Inflammatory macrophage treated with lipopolysaccharide for 4 hours (primary cell): ENCODE measurements at places on chromosomes 6 and 20.

GRCh38 chr20:20371083-20371482 is 3.2 kb downstream of the INSM1 start:
- no peak for DNase-seq

- DNase-seq: no peak
These were observed 282.5 kb upstream of the PLCB4 start for GRCh38 chr20:8786383-8786782.

GRCh38 chr6:128230267-128230989 is 290.0 kb downstream of the PTPRK start:
- no peak for DNase-seq

DNA sequence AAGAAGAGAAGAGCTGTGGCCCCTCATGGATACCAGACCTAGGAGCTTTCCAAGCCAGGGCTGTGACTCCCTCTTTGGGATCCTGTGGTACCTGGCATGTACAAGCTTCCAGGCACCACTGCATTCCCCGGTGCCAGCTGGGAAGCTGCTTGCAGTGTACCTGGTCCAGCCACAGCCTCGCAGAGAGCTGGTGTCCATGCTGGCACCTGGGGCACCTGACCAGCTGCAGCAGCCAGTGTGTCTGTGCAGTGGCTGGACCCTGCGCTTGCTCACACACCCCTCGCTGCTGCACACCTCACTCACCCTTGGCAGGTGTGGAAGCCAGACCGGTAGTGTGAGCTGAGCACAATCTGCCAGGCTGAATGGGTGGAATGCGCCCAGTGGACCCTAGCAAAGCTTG is 190.9 kb upstream of the MAN1A1 start:
- no peak for DNase-seq

DNA sequence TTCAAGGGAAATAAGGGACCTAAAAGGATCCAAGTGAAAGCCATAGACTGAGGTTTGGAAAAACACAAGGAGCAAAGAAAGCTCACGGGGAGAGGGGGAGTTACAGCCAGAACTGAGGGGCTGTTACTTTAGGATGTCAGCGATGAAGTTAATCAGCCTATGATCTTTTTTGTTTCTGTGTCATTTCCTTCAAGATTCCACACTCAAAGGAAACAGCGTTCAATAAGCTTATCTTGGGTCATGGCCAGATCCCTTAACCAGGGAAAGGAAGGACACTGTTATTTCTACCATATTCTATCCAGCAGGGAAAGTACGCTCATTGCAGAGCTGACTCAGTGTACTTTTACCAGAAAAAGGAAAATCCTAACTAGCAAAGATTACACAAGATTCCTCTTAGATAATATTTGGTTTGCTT is 132.8 kb downstream of the PFDN4 start:
- no peak for DNase-seq

GRCh38 chr20:8020314-8021079 is 936 bp upstream of the TMX4 start:
- no peak for DNase-seq

- no peak for DNase-seq
These were observed 212.0 kb downstream of the PLCB1 start for GRCh38 chr20:8344106-8344505.

DNA sequence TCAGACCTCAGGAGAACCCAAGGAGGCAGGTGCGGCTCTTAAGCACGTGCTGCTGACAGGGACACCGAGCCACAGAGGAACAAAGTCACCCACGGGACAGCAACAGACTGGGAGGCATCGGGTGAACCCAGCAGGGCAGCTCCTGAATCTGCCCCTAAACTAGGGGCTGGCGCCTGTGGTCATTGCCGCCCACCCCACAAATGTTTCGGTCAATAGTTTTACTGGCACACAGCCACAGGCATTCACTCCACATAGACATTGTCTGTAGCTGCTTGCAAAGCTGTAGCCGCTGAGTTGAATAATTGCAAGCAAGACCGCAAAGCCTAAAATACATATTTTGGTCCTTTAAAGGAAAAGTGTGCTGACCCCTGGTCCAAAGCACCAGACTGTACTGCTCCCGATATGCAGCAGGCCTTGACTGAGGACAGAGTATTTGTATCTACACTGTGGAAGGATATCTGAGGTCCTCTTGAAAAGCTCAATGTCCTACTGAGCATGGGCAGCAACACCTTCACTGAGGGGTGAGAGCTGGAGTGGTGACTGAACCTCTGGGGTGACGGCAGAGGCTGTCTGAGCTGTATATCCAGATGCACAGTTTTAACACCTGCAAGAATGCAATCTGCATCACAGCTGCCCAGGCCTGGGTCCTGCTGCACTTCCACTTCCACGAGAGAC is 310.3 kb downstream of the THBS2 start:
- no peak for DNase-seq

- DNase-seq: no peak
These were observed 38.0 kb downstream of the RTN4IP1 start for GRCh38 chr6:106591111-106591825.

GRCh38 chr6:135861189-135861588 is 9.7 kb downstream of the PDE7B start:
- no peak for DNase-seq

DNA sequence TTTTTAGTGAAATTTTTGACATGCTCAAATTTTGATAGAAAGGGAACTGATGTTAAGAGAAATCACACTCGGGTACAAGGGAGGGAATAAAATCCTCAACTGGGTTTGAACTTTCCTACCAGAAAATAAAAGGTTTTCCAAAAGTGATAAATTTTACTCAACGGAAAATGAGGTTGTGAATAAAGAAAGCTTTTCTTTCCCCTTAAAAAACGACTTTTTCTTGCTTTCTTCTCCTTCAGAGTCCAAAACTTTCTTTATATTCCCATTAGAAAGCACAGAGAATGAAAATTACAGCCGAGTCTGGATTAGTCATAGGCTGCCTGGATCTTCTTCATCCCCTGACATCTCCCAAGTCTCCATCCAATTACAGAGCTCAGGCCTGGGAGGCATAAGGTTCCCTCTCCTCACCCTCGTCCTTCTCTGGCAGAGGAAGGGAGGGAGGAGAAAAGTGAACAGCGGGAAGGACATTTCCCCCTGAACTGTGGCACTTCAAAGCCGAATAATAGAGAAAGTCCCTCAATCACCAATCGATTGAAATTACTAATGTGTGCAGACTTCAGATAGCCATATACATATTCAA is 28.1 kb upstream of the QKI start:
- no peak for DNase-seq
